ENCODE measurements at places on chromosomes 3 and 15.

GRCh38 chr3:64291956-64292355 lies 66.7 kb upstream of the PRICKLE2 start:
- DNase-seq = no peak

DNA sequence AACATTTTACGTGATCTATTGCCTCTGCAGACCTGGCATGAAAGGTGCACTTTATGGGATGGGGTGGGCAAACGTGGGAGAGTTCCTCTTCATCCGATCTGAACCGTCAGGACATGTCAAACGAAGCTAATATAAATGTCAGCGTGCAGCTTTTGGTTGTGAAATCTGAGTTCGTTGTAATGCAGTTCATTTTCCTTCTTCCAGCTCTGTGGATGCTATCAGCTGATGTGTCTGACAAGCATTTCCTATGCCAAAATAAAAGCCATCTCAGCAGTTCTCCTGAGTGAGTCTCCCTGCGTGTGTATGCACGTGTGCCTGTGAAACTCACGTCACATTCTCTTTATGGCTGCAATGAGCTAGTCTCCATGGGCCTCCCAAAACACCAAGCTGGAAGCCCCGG lies 512.3 kb downstream of the MCTP2 start:
- DNase-seq = no peak

DNA sequence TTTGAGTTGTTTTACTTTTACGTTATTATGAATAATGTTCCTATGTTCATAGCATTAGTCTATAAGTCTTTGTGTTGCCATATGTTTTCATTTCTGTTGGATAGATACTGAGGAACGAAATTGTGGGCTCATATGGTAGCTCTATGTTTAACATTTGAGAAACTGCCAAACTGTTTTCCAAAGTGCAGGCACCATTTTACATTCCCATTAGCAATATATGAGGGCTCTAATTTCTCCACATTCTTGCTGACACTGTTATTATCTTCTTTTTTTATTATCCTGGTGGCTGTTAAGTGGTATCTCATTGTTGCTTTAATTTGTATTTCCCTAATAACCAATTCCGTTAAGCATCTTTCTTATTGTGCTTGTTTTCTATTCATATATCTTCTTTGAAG lies 1.8 kb upstream of the PIK3R4 start:
- no peak for DNase-seq

DNA sequence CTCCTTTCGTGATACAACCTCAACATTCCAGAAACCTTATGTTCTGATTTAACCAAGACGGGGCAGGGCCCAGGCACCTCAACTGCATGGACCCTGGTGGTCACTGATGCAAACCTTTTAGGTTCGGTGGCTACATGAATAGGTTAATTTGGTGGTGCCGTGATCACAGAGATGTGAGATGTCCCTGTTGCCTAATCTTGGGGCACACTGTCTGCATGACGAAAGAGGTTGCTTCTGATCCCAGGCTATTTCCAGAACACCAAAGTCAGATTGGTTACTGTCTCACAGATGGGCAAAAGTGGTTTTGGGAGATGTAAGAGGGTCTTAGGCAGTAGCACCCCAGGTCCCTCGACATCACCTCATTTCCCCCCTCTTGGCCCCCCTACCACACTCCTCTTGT lies 4.0 kb upstream of the CCR1 start:
- DNase-seq = no peak

DNA sequence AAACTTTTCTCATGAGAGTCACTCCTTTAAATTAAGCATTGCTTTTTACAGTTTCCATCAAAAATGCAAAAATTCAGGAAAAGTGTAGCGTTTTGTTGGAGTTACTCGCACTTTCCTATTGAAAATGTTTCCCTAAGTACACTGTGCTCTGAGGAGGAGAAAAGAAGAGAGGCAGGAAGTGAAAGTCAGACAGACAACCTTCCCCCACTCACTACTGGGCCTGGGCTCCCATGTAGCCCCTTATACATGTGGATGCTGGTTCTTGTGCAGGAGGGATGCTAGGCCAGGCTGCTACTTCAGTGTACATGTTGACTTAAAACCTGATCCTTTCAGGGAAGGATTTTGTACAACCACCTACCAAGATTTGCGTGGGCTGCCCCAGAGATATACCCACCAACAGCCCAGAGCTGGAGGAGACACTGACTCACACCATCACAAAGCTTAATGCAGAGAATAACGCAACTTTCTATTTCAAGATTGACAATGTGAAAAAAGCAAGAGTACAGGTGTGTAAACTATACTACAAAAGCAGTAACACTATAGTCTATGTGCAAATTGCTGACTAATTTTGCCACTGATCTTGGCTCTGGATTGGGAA lies 15.1 kb downstream of the KNG1 start:
- no peak for DNase-seq

DNA sequence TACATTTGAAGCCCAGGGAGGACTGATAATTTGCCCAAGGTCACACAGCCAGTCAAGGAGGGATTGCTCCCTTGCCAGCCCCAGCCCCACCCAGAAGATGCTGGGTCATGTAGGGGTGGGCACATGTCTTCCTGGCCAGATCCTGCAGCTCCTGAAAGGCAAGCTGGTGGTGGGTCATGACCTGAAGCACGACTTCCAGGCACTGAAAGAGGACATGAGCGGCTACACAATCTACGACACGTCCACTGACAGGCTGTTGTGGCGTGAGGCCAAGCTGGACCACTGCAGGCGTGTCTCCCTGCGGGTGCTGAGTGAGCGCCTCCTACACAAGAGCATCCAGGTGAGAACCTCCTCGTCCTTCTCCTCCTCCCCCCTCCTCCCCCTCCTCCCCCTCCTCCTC lies 13.2 kb downstream of the ISG20 start:
- no peak for DNase-seq

DNA sequence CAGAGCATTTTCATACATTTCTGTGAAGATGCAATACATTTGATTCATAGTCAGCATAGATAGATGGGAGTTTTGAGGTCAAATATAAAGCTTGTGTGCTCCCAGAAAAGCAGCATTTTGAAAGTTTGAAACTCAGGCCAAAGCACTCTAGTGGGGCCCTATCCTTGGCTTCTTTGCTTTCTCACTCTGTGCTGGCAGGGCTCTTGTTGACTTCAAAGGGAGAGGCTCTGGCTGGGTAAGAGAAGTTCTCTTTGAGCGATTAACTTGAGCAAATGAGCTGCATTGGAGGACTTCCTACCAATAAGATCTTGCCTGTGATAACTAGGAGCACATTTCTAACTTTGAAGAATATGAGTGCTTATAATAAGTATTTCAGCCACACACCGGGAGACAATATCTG lies 214.0 kb upstream of the RARB start:
- DNase-seq = no peak

DNA sequence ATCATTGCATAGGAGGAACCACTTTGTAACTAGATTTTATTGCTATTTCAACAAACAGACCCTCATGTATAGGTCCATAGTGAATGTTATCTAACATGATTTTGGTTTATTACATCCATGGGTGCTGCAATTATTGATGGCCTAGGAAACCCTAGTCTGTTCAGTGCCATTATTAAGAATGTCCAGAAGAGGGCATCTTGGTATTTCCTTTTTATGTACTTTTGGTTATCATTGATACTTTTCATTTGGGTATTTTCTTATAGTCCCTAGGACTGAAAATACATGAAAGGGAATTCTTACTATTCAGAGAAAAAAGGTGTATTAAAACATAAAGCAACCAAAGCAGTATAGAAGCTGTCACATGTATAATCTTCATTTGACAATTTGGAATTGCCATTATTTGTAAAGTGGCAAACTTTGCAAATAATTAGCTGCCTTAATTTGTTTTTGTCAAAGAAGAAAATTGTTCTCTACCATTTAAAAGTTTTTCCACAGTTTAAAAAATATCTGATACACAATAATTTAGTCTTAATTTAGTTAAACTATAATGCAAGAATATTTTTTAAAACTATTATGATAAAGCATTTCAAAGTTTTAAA lies 48.7 kb downstream of the CNOT10 start:
- DNase-seq = no peak

- DNase-seq = no peak
These were observed 108.8 kb upstream of the PLAAT1 start for GRCh38 chr3:193132241-193132640.

DNA sequence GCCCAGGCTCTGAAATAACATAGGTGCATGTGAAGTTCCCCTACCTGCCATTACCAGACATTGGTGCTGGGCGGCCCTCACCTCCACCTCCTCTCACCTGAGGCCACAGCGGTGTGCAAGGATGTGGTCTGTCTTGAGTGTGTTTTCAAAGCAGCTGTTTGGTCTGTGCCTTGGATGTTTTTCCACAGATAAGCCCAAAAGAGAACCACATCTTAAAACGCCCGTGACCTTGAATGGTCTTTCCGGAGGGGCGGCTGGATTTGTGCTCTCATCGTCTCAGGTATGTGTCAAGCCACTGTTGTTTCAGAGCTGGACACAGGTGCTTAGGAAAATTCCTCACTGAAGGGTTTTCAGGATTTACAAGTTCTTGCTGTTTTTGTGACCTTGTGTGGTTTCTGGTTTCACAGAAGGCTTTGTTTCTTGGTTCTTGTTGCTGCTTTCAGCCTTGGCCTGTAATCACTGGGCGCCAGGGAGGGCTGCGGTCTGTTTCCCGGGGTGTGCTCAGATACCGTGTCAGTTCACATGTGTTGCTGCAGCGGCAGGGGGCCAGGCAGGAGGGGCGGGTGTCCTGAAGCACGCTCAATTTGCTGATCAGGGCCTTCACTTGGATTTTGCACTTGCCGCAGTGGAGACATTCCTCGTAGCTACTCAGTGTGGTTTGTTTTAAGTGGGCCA lies 128.4 kb downstream of the IGF1R start:
- DNase-seq = peak; percentile 57

GRCh38 chr3:190448256-190448655 lies 1.4 kb downstream of the TMEM207 start:
- DNase-seq = no peak

- DNase-seq = peak; percentile 82
These were observed 7.4 kb upstream of the U2SURP start for GRCh38 chr3:142993958-142994442.

- DNase-seq = no peak
These were observed 305.0 kb downstream of the WDR72 start for GRCh38 chr15:53454535-53454842.

DNA sequence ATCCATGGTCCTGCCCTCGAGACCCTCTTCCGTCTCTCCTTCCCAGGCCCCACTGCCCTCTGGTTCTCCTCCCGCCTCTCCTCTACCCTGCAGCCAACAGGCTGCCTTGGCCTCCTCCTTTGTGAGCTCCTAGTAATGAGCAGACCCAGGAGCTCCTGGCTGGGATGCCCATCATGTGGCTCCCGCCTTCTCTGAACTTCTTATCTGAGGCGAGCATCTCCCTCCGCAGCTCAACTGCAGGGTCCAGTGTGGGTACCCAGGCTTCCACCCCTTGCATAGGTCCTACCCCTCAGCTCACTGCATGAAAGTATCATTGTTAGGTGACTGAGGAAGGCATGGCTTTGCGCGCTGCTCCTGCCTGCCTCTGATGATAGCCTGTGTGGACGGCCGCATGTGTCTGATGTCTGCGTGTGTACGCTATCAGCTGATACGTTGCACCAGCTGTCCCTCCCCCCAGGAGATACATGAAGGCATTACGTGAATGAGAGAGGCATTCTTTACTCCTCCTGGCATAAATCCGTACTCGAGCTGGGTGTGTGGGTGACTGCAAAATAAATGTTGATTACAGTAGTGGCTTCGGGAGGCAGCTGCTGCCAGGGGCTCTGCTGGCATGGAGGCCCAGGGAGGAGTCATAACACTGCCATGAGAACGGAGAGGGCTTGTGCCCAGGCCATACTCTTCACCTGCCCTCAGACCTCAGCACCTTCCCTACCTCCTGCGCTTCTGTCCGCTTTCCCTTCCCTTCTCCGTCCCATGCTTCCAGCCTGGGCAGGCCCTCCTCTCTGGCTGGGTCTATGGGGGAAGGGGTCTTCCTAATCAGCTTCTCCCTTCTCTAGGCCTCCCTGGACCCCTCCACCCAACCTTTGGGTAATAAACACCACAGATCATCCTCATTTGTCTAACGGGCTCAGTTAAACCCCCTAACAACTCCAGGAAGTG lies 48.8 kb downstream of the ZNF710 start:
- DNase-seq = no peak

DNA sequence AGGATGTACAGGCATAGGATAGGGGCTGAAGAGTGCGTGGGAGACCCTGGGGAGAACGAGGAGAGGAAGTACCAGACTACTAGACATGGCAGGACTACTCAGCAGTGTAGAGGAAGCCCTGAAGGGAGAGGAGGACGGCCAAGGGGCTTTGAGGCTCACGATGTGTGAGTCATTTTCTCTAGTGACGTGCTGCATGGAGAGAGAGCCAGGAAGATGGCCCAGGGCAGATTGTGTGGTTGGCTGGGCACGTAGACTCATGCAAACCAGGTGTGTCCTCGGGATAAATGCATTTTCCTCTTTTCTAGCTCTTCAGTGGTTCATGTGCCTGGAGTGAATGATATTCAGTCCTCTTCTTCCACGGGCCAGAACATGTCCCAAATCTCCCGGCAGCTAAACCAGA lies 115.0 kb upstream of the ABHD17C start:
- DNase-seq = no peak

GRCh38 chr3:111541391-111541790 lies 606 bp upstream of the CD96 start:
- DNase-seq = no peak

GRCh38 chr3:17432236-17432635 lies 310.2 kb downstream of the TBC1D5 start:
- no peak for DNase-seq

- no peak for DNase-seq
These were observed 25.3 kb upstream of the ARHGEF3 start for GRCh38 chr3:56826831-56827722.

- DNase-seq = no peak
These were observed 60.7 kb downstream of the UBE2E2 start for GRCh38 chr3:23263796-23264195.

DNA sequence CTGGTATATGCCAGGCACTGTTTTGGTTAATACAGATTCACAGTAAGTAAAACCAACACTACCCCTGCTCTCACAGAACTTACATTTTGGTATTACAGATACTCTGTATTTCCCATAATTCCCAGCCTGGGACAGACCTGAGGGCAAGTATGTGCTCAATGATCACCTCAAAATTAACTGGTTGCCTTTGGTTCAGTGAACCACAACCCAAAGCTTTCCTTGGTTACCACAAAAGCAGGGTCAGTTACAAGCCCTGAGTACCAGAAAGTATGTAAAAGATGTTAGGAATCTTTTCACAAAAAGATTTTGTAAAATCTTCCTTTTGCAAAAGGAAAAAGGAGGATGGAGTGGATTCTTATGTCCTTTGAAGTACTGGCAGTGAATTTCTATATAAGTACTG lies 72.2 kb upstream of the GUCA1C start:
- DNase-seq = no peak

GRCh38 chr15:30030345-30030744 lies 52.4 kb upstream of the GOLGA8J start:
- DNase-seq = no peak

DNA sequence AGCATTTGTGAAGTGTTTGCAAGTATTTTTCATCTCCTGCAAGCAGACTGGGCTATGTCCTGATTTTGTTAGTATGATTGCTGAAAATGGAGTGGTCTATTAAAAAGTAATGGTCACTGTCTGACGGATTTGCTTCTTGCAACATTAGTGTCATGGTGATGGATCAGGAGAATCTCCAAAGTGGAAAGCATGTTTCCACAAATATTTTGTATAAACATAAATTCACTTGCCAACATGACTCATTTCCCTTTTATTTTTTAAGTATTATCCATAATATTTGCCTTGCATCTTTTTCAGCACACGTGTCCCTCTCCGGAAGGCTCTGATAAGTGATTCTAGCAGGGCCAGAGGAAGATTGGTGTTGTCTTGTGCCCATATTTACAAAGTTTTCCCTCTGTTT lies 27.4 kb upstream of the CACNA2D3 start:
- DNase-seq = no peak

GRCh38 chr15:70018646-70019600 lies 78.8 kb downstream of the TLE3 start:
- no peak for DNase-seq
